Right atrium auricular region (tissue), 2 donors: ENCODE measurements at places on chromosomes 7 and 10. TPM values are rescaled to one million over a fixed set of nuclear protein-coding genes. Genes with fewer than 3 reads are reported as not detected.
A peak's percentile ranks its signal among the peaks of the same experiment; 100 is the strongest.

The CTNNA3 gene
- 20.3 TPM for total RNA-seq

- H3K4me1 ChIP-seq, result no peaks in the 10 kb centered on the region
- no peaks in the 10 kb centered on the region for H3K27me3 ChIP-seq
- DNase-seq, result no peak
- peaks cover 88% of the 10 kb centered on the region for H3K36me3 ChIP-seq
Measured at GRCh38 chr10:119831656-119832055, 41.0 kb downstream of the MCMBP start.

The GNAT3 gene
- not detected for total RNA-seq

GRCh38 chr7:107856806-107857540, 34.0 kb upstream of the DLD start:
- H3K4me1 ChIP-seq, result no peaks in the 10 kb centered on the region
- no peaks in the 10 kb centered on the region for H3K27me3 ChIP-seq
- H3K27ac ChIP-seq, result no peak overlapping the region
- DNase-seq, result no peak
- H3K36me3 ChIP-seq, result no peaks in the 10 kb centered on the region
- no peak overlapping the region for H3K4me3 ChIP-seq

GRCh38 chr10:78794736-78795455, 273.9 kb upstream of the ZMIZ1 start:
- H3K4me1 ChIP-seq, result no peaks in the 10 kb centered on the region
- no peak overlapping the region for H3K4me3 ChIP-seq
- no peak overlapping the region for H3K27ac ChIP-seq
- no peak for DNase-seq

DNA sequence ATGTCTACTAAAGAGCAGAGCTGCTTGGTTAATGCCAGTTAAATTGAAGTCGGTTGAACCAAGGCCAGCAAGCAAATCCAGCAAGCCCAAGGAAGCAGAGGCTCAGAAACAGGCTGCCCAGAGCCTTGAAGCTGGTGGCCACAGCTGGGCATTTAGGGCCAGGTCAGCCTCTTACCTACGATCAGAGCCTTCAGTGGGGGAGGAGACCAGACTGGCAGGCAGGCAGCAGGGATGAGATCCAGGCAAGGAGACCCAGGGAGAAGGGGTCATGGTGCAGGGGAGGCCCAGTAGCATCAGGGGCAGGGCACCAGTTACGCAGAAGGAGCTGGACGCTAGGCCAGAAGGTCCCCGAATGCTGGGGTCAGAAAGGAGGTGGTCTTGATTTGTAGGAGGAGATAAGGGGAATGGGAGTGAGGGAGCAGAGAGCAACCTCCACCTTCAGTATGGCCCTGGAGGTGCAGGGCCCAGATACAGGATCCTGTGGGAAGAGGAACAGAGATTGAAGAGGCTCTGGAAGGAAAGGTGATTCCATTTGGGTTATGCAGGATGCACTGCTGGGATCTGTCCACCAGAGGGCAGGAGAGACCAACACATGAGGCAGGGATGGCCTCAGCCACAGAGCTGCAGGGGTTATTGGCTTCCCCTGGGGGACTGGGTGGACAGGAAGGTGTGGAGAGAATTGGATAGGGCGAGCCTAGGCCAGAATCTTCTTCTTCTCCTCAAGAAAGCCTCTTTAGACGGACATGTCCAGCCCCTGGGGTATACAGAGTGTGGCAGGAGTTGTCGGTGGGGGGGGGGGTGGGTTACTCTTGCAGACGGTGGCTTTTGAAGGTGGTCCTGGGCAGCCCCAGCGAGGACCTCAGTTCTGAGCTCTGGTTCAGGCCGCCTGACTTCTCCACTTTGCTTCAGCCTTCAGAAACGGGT, 132.6 kb upstream of the PODXL start:
- H3K27ac ChIP-seq, result no peak overlapping the region
- no peak overlapping the region for H3K4me3 ChIP-seq
- no peaks in the 10 kb centered on the region for H3K27me3 ChIP-seq
- no peaks in the 10 kb centered on the region for H3K36me3 ChIP-seq
- DNase-seq, result peak; percentile 75
- no peaks in the 10 kb centered on the region for H3K4me1 ChIP-seq

GRCh38 chr10:59830601-59831259, 75.6 kb downstream of the CCDC6 start:
- no peaks in the 10 kb centered on the region for H3K4me1 ChIP-seq
- H3K27ac ChIP-seq, result no peak overlapping the region
- H3K27me3 ChIP-seq, result no peaks in the 10 kb centered on the region
- DNase-seq, result peak; percentile 63
- no peak overlapping the region for H3K4me3 ChIP-seq
- H3K36me3 ChIP-seq, result peaks cover 10% of the 10 kb centered on the region

The COMMD3 gene
- 141 TPM for total RNA-seq

The CREB3L2 gene
- total RNA-seq, result 25.6 TPM

- H3K27ac ChIP-seq, result no peak overlapping the region
- DNase-seq, result no peak
- H3K27me3 ChIP-seq, result no peaks in the 10 kb centered on the region
- H3K4me3 ChIP-seq, result no peak overlapping the region
- H3K36me3 ChIP-seq, result no peaks in the 10 kb centered on the region
Measured at GRCh38 chr10:558891-559766, 130.3 kb downstream of the DIP2C start.

DNA sequence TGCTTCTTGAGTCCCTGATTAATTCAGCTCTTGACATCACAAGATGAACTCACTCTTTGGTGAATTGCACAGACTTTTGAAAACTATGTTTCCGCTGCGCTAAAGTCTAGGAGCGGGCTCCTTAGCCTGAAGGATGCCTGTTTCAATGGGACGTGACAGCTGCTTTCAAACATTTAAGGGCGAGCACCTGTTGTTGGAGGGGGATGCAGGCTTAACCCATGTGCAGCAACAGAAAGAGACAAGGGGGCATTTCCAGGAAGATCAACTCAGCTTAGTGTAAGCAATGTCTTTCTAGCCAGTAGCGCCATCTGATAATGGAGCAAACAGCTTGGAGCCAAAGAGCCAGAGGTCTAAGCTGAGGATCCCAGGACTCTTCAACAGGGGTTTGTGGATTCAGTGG, 8.4 kb upstream of the PFKFB3 start:
- DNase-seq, result no peak
- no peaks in the 10 kb centered on the region for H3K27me3 ChIP-seq
- no peak overlapping the region for H3K4me3 ChIP-seq
- H3K27ac ChIP-seq, result peak overlapping the region; percentile 61
- H3K36me3 ChIP-seq, result no peaks in the 10 kb centered on the region

DNA sequence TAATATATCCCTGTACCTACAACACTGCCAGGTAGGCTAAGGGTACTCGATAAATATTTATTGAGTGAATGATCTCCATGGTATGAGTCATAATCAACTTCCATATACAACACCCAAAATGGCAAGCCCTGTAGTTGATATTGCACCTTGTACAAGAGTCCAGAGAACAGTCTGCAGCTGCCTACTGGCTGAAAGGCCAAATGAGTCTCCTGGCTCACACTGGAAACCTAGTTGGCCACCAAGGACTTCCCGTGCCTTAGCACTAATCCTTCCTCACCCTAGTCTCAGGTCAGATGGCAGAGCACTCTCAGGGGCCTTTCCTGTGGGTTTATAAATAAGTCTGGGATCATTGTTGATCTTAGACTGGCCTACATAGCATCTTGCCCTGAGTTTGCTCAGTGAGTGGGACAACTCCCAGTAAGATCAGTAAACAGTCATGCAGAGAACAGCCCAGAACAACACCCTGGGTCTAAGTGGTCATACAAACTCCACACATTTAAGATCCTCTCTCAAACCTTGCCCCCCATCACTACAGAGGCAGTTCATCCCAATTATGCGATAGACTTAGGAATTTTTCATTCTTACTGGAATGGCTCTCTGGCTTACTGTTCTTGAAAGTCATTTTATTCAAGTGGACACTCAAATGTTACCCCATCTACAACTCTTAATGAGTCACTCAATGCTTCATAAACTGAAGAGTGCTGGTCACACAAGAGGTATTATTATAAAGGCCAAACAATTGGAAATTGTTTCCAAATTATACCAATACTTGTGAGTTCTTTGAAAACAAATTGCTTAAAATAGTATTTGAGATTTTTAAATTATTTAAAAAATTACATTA, 14.7 kb upstream of the SLC16A9 start:
- no peak for DNase-seq
- no peak overlapping the region for H3K27ac ChIP-seq
- H3K27me3 ChIP-seq, result no peaks in the 10 kb centered on the region
- no peaks in the 10 kb centered on the region for H3K4me1 ChIP-seq
- no peaks in the 10 kb centered on the region for H3K36me3 ChIP-seq
- H3K4me3 ChIP-seq, result no peak overlapping the region

GRCh38 chr7:45363669-45364068, 206.1 kb downstream of the RAMP3 start:
- no peak overlapping the region for H3K27ac ChIP-seq
- DNase-seq, result no peak
- H3K36me3 ChIP-seq, result no peaks in the 10 kb centered on the region
- H3K4me3 ChIP-seq, result no peak overlapping the region
- H3K4me1 ChIP-seq, result no peaks in the 10 kb centered on the region

The TMEM178B gene
- 15.8 TPM for total RNA-seq

The ITIH5 gene
- 3.1 TPM for total RNA-seq

DNA sequence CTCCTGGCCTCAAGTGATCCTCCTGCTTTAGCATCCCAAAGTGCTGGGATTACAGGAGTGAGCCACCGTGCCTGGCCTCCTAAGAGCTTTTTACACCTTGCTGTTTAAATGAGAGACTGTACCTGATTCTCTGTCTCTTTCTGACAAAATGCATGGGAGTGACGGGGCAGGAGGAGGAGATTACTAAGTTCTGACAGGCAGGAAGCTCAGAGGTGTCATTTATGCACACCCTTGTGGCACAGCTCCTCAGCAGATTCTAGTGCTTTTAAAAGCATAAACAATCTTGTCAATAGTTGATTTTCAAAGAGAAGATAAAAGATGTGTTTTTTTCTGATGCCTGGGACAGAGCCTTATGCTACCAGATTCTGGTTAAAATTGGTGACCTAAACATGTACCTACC, 39.7 kb upstream of the STEAP4 start:
- H3K27me3 ChIP-seq, result no peaks in the 10 kb centered on the region
- no peak overlapping the region for H3K27ac ChIP-seq
- H3K36me3 ChIP-seq, result no peaks in the 10 kb centered on the region
- no peak for DNase-seq
- H3K4me3 ChIP-seq, result no peak overlapping the region
- H3K4me1 ChIP-seq, result no peaks in the 10 kb centered on the region

DNA sequence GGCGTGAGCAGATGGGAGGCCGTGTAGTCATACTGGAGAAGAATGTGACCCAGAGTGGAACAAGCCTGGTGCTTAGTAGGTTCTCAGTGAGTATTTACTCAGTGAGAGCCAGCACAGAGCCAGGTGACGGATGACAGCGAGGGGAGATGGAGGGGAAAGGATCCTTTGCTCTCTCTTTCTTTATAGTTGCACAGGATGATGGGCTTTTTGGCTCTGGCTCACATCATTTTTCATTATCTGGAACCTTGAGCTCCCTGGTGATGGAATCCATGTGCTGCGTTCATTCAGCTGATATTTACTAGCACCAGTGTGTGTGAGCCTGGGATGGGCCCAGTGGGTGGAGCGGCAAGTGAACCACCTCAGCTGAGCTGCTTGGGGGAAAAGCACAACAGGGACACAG, 17.2 kb downstream of the BTBD16 start:
- DNase-seq, result no peak
- no peaks in the 10 kb centered on the region for H3K27me3 ChIP-seq
- no peak overlapping the region for H3K27ac ChIP-seq
- no peaks in the 10 kb centered on the region for H3K4me1 ChIP-seq

GRCh38 chr7:17552373-17552772, 253.9 kb downstream of the AHR start:
- H3K4me3 ChIP-seq, result no peak overlapping the region
- H3K27me3 ChIP-seq, result no peaks in the 10 kb centered on the region
- no peak overlapping the region for H3K27ac ChIP-seq
- no peaks in the 10 kb centered on the region for H3K36me3 ChIP-seq

DNA sequence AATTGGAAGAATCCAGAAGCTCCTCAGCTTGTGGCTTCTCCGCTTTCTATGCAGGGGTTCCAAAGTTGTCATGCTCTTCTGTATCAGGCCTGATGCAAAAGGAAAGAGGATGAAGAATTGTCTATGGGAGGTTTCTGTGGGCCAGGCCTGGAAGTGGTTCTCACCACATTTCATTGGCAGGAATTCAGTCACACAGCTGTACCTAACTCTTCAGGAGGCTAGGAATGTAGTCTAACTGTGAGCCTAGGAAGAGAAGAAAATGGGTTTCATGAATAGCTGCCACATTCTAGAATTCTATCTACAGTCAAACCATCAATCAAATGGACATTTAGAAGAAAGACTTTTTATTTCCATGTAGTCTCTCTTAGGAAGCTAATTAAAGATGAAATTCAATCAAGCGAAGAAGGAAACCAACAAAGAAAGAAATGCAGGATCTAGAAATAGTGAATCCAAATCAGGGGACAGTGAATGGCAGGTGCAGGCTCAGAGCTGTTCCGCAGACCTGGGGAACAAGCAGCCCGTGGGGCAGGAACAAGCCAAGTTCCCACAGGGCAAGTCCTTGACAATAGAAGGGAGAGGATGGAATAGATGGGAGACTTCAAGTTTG, 25.4 kb upstream of the USP6NL start:
- no peak for DNase-seq
- no peak overlapping the region for H3K27ac ChIP-seq
- H3K27me3 ChIP-seq, result no peaks in the 10 kb centered on the region
- no peaks in the 10 kb centered on the region for H3K4me1 ChIP-seq
- H3K36me3 ChIP-seq, result no peaks in the 10 kb centered on the region

The CDK13 gene
- total RNA-seq, result 37.7 TPM

DNA sequence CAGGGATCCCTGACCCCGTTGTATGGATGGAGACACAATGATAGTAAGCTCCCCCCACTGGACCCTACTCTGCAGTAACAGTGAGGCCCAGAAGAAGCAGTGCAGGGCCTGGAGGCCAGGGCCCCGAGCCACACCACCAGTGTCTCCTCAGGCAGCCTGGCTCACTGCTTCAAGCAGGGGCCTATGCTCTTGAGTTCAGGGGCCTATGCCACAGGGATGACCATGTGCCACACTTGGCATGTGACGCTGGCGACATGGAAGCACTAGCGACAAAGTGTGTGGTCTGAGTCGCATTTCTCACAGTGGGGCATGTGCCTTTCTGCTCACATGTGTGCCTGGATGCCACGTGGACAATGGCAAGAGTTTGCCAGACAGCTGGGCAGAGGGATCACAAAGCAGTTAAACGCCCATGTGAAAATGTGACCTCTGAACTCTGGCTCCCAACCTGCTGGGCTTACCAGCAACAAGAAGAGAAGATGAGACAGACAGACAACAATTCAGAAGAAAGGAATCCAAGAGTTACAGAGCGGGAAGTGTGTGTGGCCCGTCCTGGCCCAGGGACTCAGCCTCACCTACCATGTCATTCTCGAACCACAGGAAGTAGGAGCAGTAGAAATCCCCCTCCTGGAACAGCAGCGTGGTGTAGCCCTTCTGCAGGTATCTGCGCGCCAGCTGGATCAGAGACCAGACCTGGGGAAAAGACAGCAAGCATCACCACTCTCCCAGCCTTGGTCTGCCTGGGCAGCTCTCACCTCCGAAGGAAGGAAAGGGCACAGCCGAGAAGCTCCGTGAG, 4.7 kb upstream of the PYROXD2 start:
- DNase-seq, result no peak
- H3K4me1 ChIP-seq, result peaks cover 12% of the 10 kb centered on the region
- no peak overlapping the region for H3K4me3 ChIP-seq

The SPDYE6 gene
- total RNA-seq, result not detected

- no peak overlapping the region for H3K4me3 ChIP-seq
- no peaks in the 10 kb centered on the region for H3K27me3 ChIP-seq
- no peaks in the 10 kb centered on the region for H3K4me1 ChIP-seq
- no peak overlapping the region for H3K27ac ChIP-seq
- DNase-seq, result no peak
- no peaks in the 10 kb centered on the region for H3K36me3 ChIP-seq
Measured at GRCh38 chr7:69539531-69539930, 58.7 kb upstream of the AUTS2 start.

- no peaks in the 10 kb centered on the region for H3K27me3 ChIP-seq
- H3K27ac ChIP-seq, result no peak overlapping the region
- H3K36me3 ChIP-seq, result no peaks in the 10 kb centered on the region
- H3K4me3 ChIP-seq, result no peak overlapping the region
Measured at GRCh38 chr7:16791905-16792698, 12.7 kb downstream of the AGR2 start.
